ENCODE measurements at places on chromosomes 2 and 18.

GRCh38 chr2:55420871-55421270, 1.2 kb upstream of the CCDC88A start:
- no peak for DNase-seq

DNA sequence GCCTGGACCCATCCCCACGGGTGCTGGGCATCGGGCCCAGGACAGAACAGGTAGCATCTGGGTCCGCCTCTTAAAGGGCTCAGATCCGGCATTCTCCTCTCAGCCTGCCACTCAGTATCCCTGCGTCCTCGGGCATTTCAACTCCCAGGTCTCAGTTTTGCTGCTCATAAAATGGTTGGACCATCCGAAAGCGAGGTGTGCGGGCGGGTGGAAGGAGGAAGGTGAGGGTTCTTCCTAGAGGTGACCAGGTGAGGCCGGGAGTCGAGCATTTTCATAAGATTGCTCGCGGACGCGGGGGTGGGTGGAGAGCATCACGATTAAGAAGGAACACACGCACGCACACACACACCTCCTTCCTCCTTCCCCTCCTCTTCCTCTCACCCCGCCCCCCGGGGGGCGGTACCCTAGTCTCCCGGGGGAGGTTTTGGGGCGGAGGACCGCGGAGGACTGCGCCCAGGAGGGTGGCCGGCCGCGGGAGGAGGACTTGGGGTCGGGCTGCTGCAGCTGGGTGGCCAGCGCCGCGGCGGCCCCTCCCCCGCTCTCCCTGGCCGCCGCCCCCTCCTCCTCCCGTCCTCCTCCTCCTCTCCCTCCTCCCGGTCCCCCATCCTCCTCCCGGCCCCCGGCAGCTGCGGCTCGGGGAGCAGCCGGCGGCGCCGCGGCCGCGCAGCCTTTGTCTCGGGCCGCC, 97.9 kb upstream of the GPR45 start:
- DNase-seq = no peak

- no peak for DNase-seq
Observed at GRCh38 chr18:10030816-10031541, 117.2 kb downstream of the VAPA start.

DNA sequence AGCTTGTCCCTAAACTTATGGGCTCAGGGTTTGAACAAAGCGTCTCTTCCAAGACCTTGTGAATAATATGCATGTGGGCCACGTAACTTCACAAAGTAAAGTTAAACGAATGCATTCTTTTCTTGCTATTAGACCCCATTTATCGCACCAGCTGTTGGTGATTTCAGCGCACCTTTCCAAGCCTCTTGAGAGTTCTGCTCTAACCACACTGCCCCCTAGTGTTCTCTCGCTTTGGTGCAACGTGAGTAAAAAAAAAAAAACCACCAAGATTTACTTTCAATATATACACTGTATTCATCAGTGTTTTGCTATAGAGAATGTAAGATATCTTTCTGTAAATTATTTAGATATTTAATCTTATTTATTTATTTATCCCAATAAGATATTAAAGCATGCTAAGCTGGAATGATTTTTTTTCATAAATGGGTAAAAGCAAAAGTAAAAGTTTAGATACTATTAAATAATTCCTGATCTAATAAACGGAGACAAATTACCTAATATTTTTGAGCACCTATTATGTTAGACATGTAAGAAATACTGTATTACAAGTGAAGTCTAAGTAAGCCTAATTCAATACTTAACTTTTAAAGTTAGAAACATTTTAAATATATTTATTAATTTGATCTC, 459.5 kb downstream of the DLGAP1 start:
- DNase-seq = no peak

DNA sequence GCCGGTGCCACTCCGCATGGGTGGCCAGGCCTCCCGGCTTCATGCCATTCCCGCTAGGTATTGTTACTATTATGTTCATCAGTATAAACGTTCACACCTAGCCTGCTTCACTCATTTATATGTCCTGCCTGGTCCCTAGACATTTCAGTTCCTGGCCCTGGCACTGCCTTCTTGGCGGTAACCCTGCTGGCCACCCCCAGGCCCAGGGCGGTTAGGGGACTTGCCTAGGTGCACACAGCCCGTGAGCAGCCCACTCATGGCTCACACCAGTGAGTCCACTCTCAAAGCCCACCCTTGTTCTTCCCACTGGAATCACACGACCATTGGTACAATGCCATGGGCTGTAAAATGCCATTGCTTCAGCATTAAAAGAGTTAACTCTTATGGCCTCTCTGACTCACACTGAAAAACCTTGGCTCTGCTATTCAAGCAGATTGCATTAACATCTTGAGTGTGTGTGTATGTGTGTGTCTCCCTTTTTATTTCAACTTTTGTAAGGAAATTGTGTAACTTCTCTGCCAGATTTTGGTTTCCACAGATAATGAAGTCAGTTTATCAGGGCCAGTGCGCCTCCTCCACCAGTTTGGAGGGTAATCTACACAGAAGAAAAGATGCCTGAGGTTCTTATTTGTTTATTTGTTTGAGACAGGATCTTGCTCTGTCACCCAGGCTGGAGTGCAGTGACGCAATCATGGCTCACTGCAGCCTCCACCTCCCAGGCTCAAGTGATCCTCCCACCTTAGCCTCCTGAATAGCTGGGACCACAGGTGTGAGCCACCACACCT, 74.2 kb downstream of the RAB31 start:
- DNase-seq = peak; percentile 86

GRCh38 chr2:138787053-138787666, 7.0 kb upstream of the NXPH2 start:
- peak; percentile 1 for DNase-seq

DNA sequence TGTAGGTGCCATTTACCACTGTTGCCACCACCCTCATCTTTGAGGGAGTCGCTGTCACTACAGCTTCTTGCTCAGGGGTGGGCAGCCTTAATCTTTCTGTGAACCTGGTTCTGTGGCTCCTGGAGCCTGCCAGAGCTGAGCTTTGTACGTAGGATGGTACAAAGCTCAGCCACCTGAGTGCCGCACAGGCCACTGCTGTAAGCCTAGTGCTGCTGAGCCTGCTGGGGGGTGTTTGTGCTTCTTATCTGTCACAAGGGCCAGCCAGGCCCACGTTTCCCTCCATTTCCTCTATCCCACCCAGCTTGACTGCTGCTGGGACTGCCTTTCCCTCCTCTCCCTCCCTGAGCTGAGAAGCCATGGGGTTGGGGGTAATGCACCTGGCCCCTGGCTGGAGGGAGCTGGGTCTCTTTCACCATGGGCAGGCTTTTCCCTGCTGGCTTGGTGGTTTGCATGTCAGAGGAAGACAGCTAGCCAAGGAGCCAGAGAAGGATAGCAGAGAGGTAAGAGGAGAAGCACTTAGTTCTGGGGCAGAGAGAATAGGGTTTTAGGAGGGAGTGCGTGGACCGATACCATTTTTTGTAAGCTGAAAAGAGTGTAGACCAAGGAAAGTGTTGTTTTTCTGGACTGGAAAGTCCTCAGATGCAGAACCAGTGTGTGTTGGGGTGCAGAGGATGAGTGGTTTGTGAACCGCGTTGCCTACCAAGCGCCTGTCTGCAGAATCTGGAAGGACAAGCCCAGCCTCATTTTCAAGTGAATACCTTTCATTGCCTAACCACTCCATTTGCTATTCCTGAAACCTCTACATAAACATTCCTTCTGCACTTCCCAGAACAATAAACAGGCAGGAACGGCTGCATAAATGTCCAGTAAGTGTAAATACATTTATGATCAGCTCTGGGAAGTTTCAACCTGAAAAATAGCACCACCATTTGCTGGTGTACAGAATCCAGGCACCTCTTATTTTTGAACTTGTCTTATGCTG, 45.1 kb upstream of the FHL2 start:
- no peak for DNase-seq

- DNase-seq = no peak
Observed at GRCh38 chr2:96604104-96604503, 34.0 kb downstream of the KANSL3 start.

- no peak for DNase-seq
Observed at GRCh38 chr2:189265696-189266320, 86.2 kb upstream of the COL5A2 start.

Data from fibroblast of skin of left biceps (primary cell).